T-helper 2 cell treated with Interferon-gamma antibody and Interleukin-4, amounts not matched to agents 5 μg/mL and 100 μg/mL, for 36 hours (primary cell): ENCODE measurements at places on chromosomes 1 and 21.

DNA sequence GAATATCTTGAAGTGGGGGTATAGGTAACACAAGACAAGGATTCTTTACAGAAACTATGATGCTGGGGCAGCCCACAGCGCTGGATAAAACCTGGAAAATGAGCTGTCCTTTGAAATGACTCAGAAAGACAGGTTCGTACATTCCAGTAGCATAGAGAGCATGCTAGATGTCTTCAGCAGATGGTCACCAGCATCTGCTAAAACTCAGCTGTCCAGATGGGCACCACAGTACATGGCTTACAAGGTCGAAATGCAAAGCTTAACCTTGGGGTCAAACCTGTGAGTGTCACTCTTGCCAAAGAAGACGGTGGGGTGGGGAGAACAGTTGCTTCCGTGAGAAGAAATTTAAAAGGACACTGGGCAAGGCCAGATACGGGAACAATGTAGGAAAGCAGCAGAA is 41.3 kb upstream of the TRIM45 start:
- peaks cover 13% of the 10 kb centered on the region for H3K27me3 ChIP-seq
- H3K4me1 ChIP-seq, result no peaks in the 10 kb centered on the region
- H3K4me3 ChIP-seq, result no peak overlapping the region
- DNase-seq, result no peak
- no peak overlapping the region for H3K27ac ChIP-seq

- DNase-seq, result no peak
- H3K27me3 ChIP-seq, result peaks cover 3% of the 10 kb centered on the region
- H3K4me3 ChIP-seq, result no peak overlapping the region
- no peaks in the 10 kb centered on the region for H3K4me1 ChIP-seq
Observed at GRCh38 chr21:37348664-37349063, 17.9 kb upstream of the DYRK1A start.

GRCh38 chr21:15560383-15561056 is 169.3 kb upstream of the USP25 start:
- H3K27me3 ChIP-seq, result no peaks in the 10 kb centered on the region
- H3K36me3 ChIP-seq, result no peaks in the 10 kb centered on the region
- no peak for DNase-seq
- no peaks in the 10 kb centered on the region for H3K4me1 ChIP-seq
- H3K4me3 ChIP-seq, result no peak overlapping the region

DNA sequence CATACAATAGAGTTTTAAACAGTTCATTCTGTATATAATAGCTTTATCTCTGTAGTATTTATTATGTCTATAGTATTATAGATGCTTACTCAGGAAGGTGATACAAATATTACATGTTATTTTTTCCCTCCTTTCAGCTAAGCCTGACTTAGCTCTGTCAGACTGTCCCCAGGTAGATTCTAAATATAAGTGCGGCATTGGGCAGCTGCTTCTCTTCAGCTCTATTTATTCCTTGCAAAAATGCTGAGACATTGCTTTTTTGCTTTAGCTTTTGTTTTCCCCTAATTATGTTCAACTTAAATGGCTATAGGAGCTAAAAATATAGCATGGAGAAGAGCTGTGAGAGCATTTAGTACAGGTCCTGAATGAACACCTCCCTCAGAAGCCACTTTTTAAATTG is 203.2 kb upstream of the BEND5 start:
- no peak overlapping the region for H3K27ac ChIP-seq
- DNase-seq, result no peak
- no peaks in the 10 kb centered on the region for H3K4me1 ChIP-seq
- no peak overlapping the region for H3K4me3 ChIP-seq

- peak overlapping the region; percentile 58 for H3K27ac ChIP-seq
- H3K27me3 ChIP-seq, result no peaks in the 10 kb centered on the region
- H3K4me1 ChIP-seq, result no peaks in the 10 kb centered on the region
- H3K4me3 ChIP-seq, result no peak overlapping the region
Observed at GRCh38 chr1:46184920-46185658, 8.8 kb upstream of the P3R3URF start.
